ENCODE measurements at places on chromosomes 7 and 10. TPM values are rescaled to one million over a fixed set of nuclear protein-coding genes. Genes with fewer than 3 reads are reported as not detected.

NANOS1 gene
- total RNA-seq: 0.52 TPM

PRXL2A gene
- total RNA-seq: 118 TPM

ARHGEF35 gene
- total RNA-seq: 9.7 TPM

CUZD1 gene
- 0.94 TPM for total RNA-seq

SLC18A3 gene
- not detected for total RNA-seq

AKR1C8 gene
- total RNA-seq: not detected

HNRNPH3 gene
- 103 TPM for total RNA-seq

AFAP1L2 gene
- 17.9 TPM for total RNA-seq

ZDHHC6 gene
- 42.1 TPM for total RNA-seq

NEUROD6 gene
- total RNA-seq: not detected

RBM48 gene
- total RNA-seq: 11.7 TPM

VAX1 gene
- not detected for total RNA-seq

PLEKHS1 gene
- total RNA-seq: 25.7 TPM

HMX3 gene
- total RNA-seq: not detected

MOGAT3 gene
- total RNA-seq: not detected

GPR15LG gene
- total RNA-seq: 29.2 TPM

CRPPA gene
- total RNA-seq: 3.6 TPM

CLEC5A gene
- 2.8 TPM for total RNA-seq

CHAT gene
- not detected for total RNA-seq

AMPH gene
- 2.1 TPM for total RNA-seq

SEM1 gene
- total RNA-seq: 50.3 TPM

GIMAP7 gene
- total RNA-seq: 24.5 TPM

CISD1 gene
- 23.2 TPM for total RNA-seq

FBXO24 gene
- 0.29 TPM for total RNA-seq

PON1 gene
- total RNA-seq: not detected

ABCB1 gene
- 17.6 TPM for total RNA-seq

SPDYE3 gene
- not detected for total RNA-seq

PRKRIP1 gene
- total RNA-seq: 22.8 TPM

UPK3B gene
- total RNA-seq: 111 TPM

MKX gene
- 0.94 TPM for total RNA-seq

ARHGEF5 gene
- total RNA-seq: 27.3 TPM

Measured in ureter (tissue), 1 donor.